ENCODE measurements at places on chromosomes 3 and 15.

GRCh38 chr3:170953229-170953628 is 44.8 kb upstream of the EIF5A2 start:
- no peak for DNase-seq

- no peak for DNase-seq
Measured at GRCh38 chr3:9976721-9977709, 9.6 kb downstream of the EMC3 start.

GRCh38 chr3:10389995-10390394 is 69.1 kb upstream of the SEC13 start:
- DNase-seq: no peak

GRCh38 chr3:150623945-150624344 is 20.8 kb downstream of the SELENOT start:
- DNase-seq: no peak

DNA sequence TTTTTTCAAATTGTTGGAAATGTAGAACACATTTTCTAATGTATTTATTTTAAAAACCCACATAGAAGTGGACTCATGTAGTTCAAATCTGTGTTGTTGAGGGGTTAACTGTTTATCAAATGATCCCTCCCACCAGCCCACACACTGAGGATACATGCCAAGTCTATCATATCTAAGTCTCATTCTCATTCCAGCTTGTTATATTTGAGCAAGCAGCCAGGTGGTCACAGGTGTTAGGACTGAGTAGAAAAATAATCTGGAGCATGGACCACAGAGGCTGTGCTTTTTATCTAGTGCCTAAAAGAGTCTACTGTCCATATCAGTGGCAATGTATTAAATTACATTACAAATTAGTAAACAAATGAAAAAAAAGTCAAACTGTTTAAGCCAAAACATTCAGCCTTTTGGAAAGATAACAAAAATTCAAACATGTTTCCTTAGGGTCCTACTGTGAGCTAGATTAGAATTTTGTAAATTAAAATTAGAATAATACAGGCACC is 20.7 kb upstream of the SPESP1 start:
- DNase-seq: no peak

DNA sequence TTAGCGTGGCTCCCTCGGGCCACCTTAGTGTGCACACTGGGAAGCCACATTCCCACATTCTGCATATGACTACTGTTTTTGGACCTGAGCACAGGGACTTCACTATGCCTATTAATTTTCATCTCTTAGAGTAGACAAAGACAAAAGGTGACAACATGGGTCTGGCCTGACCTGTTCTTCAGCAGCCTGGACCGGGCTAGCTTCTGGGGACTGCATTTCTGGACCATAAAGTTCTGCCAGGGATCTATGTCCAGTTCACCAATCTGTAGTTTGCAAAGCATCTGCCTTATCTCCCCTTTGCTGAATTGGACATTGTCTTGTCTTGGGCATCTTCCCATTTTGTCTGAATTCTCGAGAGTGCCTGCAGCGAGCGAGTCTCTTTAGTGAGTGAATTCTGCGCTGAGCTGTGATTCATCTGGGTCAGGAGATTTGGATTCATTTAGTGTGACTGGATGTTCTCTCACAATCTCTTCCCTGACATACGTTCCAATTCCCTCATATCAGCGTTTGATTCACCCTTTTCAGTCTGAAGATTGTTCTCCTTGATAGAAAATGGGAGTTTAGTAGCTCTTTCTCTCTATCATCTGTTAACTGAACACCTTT is 112.2 kb upstream of the PLXNA1 start:
- no peak for DNase-seq

DNA sequence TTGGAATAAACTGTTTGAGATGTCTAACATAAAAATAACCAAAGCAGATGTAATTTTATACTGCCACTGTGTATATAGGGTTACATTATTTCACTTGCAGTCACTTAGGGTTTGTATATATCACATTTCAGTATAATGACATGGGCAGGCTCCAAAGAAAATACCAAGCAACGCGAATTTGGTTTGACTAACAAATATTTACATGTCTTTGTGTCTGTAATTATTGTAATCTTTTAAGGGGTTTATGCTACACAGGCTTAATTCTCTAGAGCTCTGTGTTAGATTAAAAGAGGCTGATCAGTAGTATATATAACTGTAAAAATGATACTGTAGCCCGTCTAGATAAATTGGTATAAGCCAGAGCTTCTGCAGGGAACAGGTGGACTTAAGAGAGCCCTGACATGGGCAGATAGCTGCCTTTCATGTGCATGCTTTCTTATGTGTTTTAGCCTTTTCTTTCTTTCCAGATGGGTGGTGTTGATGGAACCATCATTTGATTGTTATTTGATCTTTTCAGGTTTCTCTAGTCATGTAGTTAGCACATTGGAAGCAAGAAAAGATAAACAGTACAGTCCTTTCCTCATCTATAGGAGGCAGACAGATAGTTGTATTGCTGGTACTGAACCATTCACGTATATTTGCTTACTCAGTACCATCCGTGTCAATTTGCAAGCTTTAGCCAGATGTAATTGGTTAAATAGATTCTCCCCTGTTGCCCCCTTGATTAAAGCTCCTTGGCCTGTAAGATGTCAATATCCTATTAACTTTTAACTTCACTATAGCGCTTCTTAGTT is 86.1 kb downstream of the GALK2 start:
- DNase-seq: no peak

DNA sequence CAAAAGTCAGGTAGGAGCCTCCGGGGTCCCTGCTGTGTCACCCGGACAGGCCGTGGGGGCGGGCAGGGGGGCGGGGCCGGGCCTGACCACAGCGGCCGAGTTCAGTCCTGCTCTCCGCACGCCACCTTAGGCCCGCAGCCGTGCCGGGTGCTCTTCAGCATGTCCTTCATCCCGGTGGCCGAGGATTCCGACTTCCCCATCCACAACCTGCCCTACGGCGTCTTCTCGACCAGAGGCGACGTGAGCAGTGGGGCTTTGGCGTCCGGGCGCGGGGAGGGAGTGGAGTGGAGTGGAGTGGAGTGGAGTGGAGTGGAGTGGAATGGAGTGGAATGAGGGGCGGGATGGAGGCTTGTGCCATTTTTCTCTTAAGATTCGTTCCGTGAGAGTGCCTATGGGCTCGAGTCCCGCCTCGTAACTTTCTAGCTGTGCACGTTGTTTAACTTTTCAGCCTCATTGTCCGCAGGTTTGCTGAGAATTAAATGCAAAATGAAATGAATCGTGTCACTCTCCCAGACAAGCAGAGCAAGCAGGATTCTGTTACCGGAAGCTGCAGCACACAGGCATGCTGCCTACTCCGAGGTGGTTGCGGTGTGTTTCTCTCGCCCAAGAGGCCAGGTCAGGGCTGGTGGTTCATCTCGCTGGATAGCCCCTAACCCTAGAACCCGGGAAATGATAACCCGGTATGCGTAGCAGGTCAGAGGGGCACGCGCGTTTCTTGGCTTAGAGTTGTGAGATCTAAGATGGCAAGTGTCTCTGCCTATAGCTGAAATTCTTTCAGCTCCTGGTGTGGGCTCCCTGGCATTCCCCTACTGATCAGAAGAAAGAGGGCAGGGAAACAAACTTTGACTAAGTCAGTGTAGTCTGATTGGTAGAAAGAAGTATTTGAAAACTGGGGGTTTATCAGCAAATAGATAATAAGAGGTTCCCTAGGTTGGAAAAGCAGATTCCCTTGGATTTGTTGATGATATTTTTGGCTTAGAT is at the start of gene FAH:
TSS of gene FAH (plus strand) at position 104 of the 981 bp plus-strand sequence. CDS start at position 160, 56 bp downstream.
- no peak for DNase-seq

DNA sequence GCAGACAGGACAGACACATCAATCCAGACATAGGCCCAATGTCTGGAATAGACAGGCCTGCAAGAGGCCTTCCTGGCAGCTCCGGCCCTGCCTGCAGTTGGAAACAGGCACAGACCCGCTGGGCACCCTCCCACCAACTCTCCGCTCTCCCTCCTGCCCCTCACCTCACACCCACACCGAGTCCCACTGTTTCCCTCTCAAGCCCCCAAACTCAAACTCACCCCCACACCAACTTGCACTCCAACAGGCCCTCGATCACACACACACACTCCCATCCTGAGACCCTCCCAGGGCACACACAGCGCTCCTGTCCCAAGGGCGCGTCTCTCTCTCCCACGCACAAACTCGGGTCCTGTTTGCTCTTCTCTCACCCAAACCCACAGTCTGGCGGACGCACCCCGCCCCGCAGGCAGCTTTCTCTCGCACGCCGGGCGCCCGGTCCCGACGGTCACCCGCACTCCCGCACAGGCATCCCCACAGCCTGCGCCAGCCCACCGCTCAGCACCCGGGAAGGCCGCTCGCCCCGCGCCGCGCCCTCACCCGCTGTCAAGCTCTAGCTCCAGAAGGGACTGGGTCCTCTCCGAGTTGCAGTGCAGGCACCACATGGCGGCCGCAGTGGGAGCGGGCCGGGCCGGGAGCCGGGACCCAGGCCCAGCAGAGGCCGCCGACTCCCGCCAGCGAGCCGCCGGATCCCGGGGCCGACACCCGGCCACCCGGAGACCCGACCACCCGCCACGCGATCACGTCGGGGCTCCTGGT is 106.2 kb downstream of the IQSEC1 start:
- no peak for DNase-seq

DNA sequence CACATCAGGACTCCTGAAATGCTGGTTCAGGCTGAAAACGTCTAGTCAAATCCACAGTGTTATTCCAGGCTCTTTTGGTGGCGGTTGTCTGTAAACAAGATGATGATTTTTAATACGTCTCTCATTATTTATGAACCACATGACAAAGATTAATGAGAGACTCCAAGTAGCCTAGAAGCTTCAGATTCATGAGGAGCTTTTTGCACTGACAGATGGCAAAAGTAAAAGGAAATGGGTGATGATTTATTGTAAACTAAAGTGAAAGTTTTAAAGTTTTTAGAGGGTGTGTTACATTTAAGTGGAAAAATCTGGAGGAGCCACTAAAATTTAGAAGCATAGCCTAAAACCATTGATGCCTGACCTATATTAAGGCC is 77.0 kb downstream of the BBX start:
- no peak for DNase-seq

DNA sequence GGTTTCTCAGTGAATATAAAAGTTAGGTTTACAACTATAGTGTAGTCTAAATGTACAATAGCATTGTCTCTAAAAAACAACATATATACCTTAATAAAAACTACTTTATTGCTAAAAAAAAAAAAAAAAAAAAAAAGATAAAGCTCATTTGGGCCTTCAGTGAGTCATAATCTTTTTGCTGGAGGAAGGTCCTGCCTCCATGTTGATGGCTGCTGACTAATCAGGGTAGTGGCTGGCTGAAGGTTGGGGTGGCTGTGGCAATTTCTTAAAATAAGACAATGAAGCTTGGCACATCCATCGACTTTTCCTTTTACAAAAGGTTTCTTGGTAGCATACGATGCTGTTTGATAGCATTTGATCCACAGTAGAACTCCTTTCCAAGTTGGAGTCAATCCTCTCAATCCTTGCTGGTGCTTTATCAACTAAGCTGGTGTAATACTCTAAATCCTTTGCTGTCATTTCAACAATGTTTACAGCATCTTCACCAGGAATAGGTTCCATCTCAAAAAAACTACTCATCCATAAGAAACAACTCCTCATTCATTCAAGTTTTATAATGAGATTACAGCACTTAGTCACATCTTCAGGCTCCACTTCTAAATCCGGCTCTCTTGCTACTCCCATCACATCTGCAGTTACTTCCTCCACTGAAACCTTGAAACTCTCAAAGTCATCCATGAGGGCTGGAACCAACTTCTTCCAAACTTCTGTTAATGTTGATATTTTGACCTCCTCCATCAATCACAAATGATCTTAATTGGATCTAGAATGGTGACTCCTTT is 13.3 kb downstream of the ZNF280D start:
- DNase-seq: no peak

DNA sequence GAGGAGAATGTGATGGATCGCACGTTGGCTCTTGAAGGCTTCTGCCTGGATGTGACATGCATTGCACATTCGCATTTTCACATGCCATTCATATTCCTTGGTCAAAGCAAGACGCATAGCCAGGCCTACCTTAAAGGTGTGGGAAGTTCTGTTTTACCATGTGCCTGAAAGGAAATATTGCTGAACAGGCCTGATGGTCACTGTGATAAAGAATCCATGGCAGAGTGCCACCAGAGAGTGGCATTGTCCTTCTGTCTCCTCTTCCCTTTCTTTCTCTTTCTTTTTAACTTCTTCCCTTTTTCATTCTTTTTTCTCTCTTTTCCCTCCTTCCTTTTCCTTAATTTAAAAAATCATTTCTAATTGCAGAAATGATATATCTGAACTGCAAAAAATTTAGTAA is 15.9 kb upstream of the MITF start:
- DNase-seq: no peak

DNA sequence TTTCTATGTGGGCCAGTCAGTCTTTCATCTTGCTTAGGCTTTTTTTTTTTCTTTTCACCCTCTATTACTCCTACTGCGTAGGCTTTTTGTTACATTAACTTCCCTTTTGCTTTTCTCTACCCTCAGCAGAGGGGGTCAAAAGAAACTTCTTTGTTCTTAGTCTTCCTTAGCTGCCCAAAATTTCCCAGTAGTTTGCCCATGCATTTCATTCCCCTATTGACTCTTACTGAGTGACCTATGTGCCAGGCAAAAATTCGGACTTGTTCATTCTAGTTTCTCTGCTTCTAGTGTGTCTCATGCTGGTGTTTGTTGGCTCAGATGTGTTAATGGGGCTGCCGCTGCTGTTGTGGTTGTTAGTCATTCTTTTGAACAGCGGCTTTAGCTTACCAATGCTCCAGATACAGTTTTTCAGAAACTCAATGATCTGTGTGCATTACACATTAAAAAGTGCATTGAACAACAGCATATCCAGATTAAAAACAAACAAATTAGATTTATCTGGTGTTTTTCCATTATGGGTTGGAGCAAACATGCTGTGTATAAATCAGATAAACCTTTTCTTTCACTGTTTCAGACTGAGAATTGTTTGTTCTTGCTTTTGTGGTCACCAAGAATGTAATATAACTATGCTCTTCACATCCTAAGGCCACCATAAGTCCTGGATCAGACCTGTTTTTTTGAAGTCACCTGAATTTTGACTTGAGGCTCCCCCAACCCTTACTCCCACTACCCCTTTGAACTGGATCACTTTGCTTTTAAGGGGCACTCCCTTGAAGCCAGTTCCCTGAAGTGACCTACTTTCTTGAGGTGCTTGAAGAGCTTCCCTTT is 43.1 kb downstream of the PDE8A start:
- no peak for DNase-seq

GRCh38 chr15:78192826-78193594 is 41.4 kb downstream of the ACSBG1 start:
- no peak for DNase-seq

All from activated T-cell treated with anti-CD3 and anti-CD28 coated beads for 1 hour (primary cell).